Activated CD4-positive, alpha-beta memory T cell treated with anti-CD3 and anti-CD28 coated beads for 36 hours (primary cell): ENCODE measurements at places on chromosomes 11 and 22. TPM values are rescaled to one million over a fixed set of nuclear protein-coding genes. Genes with fewer than 3 reads are reported as not detected.

DNA sequence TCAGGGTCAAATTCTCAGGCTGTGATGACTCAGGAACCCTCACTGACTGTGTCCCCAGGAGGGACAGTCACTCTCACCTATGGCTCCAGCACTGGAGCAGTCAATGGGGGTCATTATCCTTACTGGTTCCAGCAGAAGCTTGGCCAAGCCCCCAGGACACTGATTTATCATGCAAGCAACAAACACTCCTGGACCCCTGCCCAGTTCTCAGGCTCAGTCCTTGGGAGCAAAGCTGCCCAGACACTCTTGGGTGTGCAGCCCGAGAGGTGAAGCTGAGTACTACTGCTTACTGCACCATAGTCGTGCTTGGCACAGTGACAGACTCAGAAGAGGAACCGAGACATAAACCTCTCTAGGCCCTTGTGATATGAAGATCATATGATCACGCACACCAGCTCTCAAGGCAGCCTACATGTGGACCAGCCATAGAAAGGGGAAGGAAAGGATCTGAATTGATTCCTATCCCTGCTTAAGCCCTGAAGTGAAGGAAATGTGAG, 58.2 kb downstream of the ZNF280B start:
- no peak for DNase-seq

DNA sequence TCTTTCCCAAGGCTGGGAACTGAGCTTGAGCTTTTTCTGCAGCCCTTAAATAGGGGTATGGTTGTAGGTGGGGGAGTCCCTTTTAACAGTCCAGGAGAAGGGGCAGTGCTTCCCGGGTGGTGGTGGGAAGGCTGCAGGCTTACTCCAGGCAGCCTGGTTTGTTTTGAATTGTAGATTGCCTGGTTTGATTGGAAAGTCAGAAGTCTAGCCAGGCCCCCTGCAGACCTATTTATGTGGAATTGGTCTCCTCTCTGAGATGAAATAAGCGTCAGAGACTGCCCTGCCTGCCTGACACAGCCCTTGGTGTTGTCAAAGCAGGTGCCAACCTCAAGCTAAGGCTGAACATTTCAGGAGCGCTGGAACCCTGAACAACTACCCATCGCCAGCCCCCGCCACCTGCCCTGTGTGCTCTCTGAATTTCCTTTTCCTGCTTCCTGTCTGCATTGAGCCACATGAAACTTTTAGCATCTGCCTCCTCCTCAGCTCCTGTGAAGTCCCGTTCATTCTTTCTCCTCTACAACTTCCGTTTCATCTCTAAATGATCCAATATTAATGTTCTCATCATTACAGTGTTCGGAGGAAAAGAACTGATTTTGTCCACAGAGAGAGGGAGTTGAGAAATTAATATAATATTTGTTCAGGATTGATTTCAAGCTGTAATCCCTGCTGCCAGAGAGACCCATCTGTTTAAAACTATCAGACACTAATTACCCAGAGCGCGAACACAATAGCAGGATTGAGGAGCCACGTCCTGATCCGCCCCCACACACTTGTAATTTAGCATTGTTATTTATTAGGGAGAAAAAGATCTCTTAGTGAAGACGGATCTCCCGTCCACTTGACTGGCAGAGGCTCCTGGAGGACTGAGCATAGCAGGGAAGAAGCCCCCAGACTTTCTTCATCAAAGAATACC, 136.5 kb downstream of the TRIM29 start:
- no peak for DNase-seq

DNA sequence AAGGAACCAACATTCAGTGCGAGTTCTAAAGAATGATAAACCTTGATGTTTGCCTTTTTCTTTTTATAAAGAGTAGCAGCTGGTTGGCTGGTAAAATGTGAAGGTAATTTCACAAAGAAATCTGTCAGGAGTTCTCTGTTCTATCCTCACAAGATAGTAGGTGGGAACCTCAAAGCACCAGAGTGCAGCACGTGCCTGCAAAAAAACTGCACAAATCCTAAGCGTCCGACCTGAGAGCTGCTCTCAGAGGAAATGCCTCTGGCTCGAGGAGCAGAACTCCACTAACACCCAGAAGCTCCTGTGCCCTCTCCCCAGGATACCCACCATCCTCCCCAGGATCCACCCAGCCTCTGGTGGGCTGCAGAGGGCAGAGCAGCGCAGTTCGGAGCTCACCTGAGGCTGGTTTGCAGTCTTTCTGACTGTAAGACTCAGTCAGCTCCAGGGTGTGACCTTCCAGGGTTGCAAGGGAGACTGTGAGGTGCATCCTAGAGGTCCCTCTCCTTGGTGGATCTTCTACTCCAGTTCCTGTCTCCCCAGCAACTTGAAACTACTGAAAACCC, 23.5 kb downstream of the PRDM10 start:
- DNase-seq, result no peak

DNA sequence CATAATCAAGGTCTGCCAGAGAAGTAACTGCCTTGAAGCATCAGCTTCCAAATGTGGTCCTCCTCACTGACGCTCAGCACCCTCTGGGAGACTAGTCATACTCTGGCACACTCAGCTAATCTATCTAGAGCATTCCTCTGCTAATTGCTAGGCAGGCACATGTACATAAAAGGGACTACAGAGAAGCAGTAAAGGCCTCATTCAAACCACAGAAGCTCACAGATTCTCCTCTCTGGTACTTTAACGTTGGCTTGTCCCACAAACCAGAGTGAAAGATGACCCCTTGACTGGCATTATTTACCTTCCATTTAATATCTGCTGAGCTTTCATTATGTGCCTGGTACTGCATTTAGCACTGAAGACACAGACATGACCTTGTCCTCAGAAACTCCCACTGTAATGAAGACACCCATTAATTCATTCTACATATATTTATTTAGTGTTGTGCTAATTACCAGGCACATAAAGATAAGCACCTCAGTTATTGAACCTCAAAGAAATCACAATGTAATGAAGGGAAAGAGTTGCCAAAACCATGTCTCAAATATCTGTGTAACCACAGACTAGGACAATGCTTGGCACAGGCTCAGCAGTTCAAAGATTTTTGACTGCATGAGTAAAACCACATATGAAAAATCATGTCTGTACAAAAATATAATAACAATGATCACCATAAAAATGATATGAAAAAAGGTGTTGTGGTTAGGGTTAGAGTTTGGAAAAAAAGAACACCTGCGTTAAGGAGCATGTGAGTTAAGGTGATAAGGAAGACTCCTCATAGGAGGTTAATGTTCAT, 550.4 kb downstream of the DLG2 start:
- DNase-seq, result no peak

DNA sequence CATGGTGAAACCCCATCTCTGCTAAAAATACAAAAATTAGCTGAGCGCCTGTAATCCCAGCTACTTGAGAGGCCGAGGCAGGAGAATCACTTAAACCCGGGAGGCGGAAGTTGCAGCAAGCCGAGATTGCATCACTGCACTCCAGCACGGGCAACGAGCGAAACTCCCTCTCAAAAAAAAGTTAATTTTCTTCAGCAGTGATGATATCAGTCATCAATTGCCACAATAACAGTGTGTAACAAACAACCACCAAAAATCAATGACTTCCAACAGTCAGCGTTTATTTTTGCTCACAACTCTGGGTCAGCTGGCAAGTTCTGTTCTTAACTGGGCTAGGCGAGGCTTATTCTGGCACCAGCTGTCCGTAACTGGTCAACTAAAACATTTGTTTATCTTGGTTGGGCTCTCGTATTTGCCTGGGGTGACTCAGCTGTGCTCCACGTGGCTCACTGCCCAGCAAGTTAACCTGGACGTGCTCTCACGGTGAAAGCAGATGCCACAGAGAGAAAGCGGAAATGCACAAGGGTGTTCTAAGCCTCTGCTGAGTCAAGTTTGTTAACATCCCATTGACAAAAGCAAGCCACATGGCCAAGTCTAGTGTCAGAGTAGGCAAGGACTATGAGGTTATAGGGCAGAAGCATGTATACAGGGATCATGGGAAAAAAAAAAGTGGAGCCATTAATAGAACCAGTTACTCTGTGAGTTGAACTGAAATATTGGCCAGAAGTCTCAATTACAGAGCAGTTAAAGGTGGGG, 52.1 kb downstream of the LHFPL7 start:
- DNase-seq, result no peak

DNA sequence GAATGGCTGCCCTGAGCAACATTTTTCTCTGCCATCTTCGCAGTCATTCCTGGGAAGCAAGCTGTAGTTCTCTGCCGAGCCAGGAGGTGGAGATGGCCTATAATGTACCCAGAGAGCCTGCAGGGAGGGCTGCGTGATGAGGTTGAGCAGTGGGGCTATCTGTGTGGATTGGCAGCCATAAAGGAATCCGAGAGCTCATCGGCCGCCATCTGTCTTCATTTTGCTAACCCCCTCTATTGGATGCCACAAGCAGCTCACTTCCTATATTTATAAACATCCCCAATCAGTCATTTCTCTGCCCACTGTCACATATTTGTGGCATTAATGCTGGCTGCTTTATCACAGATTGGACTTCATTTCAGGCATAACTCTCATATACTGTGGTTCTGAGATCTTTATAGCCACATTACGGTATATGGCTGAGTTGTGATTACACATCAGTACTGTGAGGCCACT, 209.5 kb downstream of the NTM start:
- no peak for DNase-seq

- DNase-seq, result no peak
These were observed 462.1 kb downstream of the BUD13 start for GRCh38 chr11:116310698-116311097.

GRCh38 chr11:100712583-100712982, 25.5 kb downstream of the ARHGAP42 start:
- no peak for DNase-seq

Gene ABCG4
- total RNA-seq, result not detected

Gene CCDC81
- 0.83 TPM for total RNA-seq
